ENCODE measurements at places on chromosomes 3 and 15.

DNA sequence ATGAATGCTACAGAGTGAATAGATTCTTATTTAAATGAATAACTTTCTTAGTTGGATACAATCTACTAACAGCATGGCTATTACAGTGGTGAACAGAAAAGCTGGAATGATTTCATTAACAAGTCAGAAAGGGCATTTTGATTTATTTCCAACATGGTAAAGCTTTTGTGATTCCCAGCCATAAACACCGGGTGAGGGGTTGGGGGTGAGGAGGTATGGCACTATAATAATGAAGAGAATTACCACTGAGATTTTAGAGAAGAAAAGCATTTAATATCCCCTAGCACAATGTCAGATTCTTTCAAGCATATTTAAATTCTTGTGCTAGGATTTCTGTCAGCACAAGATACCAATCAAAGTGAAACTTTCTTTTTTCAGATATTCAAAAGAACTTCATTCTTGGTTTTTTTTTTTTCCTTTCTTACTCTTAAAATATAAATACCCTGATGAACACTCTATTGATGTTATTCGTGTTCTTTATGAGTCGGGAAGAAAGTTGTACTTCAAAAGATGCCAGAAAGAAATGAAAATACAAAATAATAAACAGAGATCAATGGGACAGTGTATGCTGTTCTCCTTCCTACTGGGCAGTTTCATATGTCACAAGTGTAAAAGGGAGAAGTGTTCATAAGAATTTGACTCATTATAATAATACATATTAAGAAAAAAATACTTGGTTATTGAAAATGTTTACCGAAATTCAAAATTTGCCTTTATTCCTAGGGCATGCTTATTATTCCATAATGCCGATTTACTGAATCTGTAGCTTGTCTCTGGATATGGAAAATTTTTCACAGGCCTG lies 522.8 kb downstream of the CADM2 start:
- DNase-seq: no peak

DNA sequence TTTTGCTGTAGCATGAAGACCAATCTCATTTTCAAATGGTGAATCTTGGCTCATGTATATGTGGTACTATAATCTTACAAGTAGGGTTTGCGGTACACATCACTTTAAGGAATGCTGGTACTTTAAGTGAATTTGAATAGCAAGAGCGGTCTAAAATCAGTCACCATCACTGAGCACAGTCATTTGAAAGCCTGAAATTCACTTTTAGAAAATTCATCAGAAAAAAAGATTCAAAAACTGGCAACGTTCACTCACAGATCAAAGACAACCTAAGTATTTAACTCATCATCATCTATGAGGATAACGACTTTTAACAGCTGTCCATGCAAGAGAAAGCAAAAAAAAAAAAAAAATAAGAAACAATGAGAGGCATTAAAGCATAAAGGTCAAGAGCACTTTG lies 111.6 kb downstream of the FHIT start:
- DNase-seq: no peak

DNA sequence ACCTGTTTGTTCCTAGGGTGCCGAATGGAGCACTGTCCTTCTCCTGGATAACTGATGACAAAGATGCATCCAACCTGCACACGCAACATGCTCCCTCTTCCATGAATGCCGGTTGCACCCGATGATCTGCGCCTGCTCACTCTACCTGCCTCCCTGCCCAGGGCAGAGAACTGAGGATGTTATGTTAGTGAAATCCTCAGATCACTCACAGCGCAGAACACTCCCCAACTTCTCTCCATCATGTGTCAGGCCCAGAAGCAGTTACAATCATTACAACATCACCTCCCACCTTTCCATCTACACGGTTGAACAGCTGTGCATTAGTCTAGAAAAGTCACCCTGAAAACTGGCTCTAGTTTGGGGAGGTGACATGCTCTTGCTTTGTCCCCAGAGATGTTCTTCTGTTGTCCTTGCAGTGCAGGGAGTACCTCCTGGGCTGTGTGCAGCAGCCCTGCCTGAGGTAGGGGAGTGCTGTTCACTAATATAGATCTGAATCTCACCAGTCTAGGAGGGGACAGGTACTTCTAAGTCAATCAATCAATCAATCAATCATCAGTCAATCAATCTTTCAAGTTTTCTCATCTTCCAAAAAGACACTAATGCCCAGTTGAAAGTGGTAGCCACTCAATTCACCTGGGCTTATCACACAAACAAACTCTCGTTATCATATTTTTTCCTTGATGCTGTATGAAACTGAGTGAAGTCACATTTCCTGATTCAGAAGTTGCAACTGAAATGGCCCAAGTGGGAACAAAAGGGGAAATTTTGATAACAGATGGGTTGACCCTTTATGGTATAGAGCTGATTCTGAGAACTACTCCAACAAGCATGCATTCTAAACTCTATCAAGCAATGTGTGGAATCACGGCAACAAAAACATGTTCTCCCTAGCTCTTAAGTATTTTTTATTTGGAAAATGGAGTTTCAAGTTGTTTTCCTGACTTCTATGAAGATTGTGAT lies 15.4 kb upstream of the ISLR start:
- no peak for DNase-seq

DNA sequence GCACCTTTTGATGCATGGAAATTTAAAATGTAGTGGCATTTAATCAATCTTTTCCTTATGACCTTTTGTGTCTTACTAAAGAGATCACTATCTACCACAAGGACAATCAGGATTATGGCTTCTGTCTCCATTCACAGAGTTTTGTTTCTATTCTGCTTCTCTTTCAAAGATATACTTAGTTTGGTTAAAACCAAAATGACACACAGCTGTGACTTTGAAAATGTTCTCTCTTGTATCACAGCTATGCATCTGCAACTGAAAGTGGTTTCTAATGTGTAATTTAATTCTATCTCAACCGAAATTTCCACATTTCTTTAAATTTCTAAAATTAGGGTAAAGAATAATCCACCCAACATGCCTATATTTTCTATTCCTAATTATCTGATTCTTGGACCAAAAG lies 27.7 kb downstream of the HLTF start:
- no peak for DNase-seq

DNA sequence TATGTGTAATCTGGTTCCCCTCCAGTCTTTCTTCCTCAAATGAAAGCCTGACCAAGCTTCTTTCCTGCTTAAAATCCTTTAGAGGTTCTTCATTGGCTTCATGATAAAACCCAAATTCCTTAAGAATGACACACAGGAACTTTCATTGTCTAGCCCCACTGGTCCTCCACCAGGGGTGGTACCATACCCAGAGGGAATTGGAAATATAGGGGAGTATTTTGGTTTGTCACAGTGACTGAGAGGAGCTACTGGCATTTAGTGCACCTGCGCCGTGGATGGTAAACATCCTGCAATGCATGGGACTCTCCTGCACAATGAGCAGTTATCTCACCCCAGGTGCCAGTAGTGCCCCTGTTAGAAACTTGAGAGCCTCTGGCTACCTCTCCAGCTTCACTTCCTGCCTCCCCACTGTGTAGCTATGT lies 10.8 kb downstream of the ZWILCH start:
- peak; percentile 60 for DNase-seq

GRCh38 chr3:87229113-87229512 lies 2.0 kb downstream of the CHMP2B start:
- no peak for DNase-seq

DNA sequence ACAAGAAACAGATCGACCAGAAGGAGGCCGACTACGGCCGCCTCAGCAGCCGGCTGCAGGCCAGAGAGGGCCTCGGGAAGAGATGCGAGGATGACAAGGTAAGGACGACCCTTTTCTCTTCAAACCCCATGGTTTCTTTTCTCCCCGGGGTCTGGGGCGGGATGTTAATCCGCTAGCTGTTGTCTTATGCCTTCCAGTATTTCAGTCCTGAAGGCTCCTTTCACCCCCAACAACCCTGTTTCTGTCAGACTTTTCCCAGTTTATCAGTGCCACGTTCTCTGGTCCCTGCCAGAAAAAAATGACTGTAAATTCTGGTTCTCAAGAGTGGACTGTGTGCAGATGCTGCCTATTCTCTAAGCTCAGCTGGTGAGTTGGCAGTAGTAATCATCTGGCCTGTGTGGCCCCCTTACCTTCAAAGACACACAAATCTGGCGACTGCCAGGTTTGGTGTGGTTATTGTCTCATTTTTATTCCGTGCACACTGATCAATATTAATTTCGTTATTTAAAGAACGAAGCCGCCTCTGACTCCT lies 806 bp downstream of the GOLM2 start:
- no peak for DNase-seq

GRCh38 chr3:34109846-34110245 lies 311.4 kb downstream of the PDCD6IP start:
- DNase-seq: no peak

DNA sequence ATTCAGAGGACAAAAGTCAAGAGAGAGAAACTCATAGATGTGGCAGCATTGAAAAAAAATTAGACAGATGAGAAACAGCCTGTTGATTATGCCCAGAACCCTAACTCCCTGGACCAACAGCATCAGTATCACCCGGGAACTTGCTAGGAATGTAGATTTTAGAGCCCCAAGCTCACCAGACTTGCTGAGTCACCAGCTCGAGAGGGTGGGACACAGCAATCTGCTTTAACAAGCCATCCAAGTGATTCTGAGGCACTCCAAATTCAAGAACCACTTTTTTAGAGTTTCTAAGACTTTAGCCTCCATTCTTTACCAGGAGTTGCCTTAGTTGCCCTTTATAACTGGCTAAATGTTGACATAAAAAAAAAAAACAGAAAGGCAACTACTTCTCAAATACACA lies 70.9 kb downstream of the CGGBP1 start:
- peak; percentile 14 for DNase-seq

GRCh38 chr3:112074616-112075497 lies 11.3 kb upstream of the C3orf52 start:
- DNase-seq: peak; percentile 31

DNA sequence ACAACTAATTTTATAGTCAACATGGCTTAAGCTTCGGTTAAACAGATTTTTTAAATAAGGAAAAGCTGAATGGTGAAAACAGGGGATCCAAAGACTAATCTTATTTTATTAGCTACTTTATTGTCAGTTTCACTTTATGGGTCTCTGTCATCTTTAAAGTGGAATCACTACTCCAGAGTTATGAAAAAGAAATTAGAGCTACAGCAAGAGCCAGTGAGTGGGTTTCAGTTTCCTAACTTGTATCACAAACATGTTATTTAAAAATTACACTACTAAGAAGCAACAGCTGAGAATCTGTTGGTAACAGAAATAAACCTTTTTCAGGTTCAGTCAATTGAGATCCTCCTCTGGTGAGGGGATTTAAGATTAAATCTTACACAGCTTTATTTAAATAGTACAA lies 10.0 kb downstream of the PHC3 start:
- DNase-seq: no peak

DNA sequence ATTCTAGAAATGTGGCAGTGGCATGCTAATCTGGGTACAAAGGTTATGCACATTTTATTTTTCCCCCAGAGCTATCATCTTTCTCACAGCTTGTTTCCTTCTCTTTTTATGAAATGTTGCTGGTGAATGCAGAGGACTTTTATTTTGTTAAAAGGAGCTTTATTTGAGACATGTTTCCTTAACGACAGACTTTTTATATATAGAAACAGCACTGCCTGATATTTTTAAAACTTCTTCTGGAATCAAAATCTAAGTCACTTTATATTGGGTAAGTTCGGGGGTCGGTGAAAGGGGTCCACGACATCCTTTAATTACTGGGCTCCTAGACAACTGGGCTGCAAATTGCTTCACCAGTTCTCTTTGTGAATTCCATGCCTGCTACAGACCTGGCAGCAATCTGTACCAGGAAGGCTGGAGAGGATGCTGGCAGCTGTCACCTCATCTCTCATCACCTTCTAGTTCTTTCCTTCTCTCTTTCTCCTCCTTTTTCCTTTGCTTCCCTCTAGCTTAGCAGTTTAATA lies 464.7 kb downstream of the PDCD6IP start:
- DNase-seq: no peak

DNA sequence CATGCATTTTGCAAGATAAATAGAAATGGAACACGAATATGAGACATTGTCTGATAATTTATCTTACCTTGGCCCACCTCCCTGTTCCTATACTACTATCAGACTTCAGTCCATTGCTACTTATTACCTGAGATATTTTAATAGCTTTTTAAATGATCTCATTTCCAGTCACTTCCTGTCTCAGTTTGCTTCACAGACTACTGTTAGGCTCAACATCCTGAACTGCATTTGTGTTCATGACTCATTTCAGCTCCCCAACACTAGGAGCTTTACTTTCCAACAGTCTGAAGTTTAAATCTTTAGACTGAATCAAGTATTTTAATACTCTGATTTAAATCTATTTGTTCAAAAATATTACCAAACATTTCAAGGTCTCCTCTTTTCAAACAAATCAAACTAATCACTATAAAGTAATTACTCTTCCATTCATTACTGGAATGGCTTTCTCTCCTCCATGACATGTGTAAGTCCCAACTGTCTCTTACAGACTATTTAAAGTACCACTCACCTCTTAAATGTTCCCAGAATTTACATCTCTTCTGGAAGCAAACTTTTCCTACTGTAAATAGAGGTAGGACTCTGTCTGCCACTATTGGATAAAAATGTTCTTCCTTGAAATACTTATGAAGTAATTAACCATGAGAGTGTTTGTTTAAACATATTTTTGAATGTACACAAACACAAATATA lies 1277.6 kb downstream of the ZPLD1 start:
- no peak for DNase-seq

DNA sequence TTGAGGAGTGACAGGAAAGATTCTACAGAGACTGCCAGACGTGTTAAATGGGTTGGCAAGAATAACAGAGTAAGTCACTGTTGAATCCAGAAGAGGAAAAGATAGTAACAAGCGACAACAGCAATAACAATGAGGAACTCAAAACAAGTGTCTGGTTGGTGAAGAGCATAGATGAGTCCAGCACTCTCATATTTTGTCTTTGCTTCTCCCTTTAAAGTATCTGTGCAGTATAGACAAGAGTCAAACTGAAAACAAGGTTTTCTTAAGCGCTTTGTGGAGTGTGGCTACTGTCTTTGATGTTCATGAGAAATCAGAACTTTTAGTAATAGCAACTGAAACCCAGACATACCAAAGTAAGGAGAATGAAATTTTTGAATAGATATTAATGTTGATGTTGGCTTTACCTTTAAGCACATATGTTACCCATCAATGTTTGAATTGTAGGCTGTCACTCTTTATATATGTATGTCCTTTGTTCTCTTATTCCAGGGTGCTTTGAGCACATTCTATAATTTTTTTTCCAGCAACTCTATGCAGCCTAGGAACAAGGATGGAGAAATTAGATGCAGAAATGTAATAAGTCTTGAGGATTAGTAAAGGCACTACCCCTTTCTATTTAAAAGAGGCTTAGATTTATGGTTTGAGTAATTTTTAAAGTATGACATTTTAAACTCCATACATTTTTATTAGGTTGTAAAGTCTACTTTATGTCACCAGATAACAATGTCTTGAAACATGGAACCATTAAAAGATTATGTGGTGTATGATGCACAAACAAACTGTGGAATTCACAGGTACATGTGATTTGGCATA lies 185.5 kb downstream of the NFKBIZ start:
- DNase-seq: no peak

- no peak for DNase-seq
Observed at GRCh38 chr3:159447841-159448240, 540.8 kb upstream of the IL12A start.

Data from iPS-NIHi11 (cell line).